Left forelimb (tissue), 1 donor: ENCODE measurements at places on chromosomes 2 and 18.

- no peak for DNase-seq
These were observed 33.9 kb downstream of the PAX3 start for GRCh38 chr2:222264791-222265320.

DNA sequence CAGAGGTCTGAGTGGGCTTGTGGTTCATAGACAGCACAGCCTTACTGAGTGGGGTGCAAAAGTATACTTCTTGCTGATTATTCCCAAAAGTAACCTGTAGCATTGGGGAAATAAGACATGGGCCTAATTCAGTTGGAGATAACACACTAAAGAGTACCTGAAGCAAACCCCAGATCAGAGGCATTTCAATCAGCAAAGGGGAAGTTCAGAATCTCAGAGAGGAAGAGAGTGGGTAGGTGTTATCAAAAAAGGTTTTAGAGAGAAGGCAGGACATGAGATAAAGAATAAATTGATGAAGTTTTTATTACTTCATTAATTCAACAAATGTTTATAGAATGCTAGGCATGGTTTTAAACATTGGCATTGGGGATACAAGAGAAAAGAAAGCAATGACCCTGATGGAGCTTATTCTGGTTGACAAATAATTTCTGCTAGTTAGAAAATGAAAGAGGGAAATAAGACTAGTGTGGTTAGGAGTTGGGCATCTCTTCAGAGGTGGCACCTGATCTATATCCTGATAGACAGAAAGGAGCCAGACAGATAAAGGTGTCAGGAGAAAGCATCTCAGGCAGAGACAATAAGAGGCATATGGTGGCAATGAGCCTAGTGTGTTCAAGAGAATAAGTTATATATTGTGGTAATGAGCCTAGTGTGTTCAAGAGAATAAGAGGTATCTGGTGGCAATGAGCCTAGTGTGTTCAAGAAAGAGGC, 153.8 kb upstream of the SETBP1 start:
- no peak for DNase-seq

DNA sequence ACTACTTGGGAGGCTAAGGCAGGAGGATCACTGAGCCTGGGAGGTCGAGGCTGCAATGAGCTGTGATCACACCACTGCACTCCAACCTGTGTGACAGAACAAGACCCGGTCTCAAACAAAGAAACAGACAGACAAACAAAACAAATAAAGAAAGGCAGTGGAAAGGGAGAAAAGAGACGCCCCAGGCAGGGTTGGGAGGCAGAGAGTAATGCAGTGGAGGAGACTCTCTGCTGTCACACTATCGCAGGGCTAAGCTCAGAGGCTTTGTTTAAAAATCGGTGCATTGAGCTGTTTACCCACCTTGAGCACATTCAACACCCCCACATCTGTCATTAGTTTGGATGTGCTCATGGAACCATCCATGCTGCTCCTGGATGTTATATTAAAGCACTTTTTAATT, 84.2 kb upstream of the RMP24 start:
- no peak for DNase-seq

- no peak for DNase-seq
These were observed 33.0 kb upstream of the PTH2R start for GRCh38 chr2:208373460-208374089.
